Activated CD4-positive, alpha-beta T cell treated with anti-CD3 and anti-CD28 coated beads, Interleukin-2, amount 10 ng/mL, durations not matched to agents 7 days and 5 days (primary cell): ENCODE measurements at places on chromosomes 1 and 21. TPM values are rescaled to one million over a fixed set of nuclear protein-coding genes. Genes with fewer than 3 reads are reported as not detected.

Gene OPTC
- not detected for total RNA-seq

Gene ID3
- 62.7 TPM for total RNA-seq

Gene RYR2
- not detected for total RNA-seq

- DNase-seq: no peak
Measured at GRCh38 chr1:182968151-182968741, 15.3 kb upstream of the SHCBP1L start.

- no peak for DNase-seq
Measured at GRCh38 chr1:39086386-39086785, 60.2 kb downstream of the NDUFS5 start.

GRCh38 chr1:9843576-9843945 lies 19.8 kb upstream of the CLSTN1 start:
- DNase-seq: no peak

DNA sequence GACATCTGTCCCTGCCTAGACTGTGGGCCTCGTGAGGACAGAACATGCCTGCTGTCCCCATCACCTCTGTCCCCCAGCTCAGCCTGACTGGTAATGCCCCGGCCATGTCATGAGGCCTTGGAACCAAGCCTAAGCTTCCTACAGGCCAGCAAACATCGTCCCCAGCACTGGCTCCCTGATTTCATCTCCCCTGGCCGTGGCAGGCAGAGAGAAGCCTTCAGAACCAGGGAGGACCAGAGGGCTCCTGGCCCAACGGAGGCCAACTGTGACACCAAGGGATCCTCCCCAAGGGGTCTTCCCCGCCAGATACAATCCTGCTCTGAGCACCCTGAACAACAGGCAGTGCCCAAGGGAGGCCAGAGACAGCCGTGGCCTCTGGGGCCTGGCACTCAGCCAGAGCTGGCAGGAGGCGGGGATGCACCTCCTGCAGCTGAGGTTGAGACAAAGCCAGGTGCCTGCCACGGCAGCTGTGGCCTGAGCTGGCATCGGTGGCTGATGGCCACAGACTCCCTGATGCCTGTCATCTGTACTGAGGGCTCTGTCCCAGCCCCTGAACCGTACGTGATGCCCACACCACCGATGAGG lies 9.9 kb upstream of the NPHP4 start:
- no peak for DNase-seq

DNA sequence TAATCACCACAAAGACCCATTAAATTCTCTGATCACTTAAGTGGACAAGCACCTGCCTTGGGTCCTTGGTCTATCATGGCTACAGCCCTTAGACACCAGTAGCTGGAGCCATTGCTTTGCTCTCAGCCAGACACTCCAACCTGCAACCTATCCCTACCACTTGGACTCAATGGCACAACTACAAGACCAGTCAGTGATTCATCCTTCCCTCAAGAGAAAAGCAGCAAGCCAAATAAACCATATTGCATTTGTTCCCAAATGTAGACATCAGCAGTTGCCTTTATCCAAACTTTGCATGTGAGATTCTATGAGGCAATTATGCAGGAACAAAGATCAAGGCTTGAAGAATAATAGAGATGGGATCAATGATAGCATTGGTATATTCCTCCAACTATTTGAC lies 263.4 kb downstream of the HHIPL2 start:
- DNase-seq: no peak

- no peak for DNase-seq
Measured at GRCh38 chr1:101187297-101187696, 49.5 kb upstream of the S1PR1 start.

DNA sequence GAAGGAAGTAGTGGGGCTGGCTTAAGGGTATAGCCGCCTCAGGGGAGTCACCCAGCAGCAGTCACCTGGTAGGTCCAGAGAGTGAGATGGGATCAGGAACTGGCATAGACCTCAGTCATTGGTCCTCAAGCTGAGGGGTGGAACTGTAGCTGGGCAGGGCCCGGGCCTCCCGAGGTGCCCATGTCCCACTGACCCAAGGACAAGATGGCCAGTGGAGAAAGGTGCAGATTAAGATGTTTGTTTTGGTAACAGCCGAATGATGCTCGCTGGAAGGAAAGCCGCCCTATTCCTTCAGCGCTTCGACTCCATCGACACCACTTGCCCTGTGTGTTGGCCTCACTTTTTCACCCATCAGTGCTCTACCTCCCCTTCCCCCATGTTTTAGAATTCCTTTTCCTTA lies 16.4 kb downstream of the COL9A2 start:
- no peak for DNase-seq

GRCh38 chr1:156025876-156026275 lies 5.1 kb upstream of the SSR2 start:
- peak; percentile 33 for DNase-seq

DNA sequence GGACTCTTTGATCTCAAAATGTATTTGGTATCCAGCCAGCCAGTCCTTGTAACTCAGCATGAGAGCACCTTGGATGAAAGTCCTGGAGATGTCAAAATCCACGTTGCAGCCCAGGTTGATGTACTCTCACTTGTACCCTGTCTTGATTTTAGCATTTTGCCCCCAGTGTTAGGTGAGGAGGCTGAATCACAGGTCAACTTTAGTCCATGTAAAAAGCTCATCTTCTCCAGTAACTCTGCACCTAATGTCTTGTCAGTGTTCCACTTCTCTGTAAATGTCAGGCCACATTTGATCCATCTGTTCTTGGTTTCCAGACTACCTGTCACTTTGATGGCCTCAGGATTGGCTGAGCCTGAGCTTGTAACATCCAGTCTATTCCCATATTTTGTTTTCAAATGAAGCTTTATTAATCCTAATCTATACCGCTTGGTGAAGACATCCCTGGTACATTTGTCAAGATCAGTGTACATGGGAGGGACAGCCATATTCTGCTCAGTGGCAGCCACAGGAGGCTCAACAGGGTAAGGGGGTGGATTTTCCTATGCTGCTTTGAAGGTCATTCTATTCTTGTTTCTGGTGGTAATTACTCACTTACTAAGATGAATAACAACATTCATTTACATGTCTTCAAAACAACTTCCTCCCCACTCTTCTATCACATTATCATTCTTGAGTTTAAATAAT lies 24.1 kb upstream of the FCRL3 start:
- DNase-seq: no peak
